ENCODE measurements at places on chromosomes 6 and 20.
A peak's percentile ranks its signal among the peaks of the same experiment; 100 is the strongest.

DNA sequence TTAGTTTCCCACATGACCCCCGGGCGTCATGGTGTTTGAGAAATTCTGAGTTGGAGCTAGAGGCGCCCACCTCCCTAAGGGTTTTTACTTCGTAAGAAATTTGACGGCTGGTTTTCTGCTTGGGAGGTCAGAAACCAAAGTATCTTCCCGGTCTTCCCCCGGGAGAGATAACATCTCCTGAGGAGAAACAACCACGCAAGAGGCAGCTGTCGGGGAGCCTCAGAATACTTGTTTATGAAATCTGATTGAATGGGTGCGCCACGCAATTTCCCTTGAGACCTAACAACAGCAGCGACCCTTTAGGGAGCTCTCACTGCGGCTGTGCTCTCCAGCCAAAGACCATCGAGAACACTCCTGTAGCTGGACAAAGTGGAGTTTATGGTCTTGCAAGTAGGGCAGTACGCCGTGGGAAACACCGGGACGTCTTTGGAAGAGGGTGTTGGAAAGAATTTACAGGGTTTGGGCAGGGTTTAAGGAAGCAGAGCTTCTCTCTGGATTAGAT lies 608 bp upstream of the EIF2S2 start:
- peak; percentile 60 for DNase-seq

DNA sequence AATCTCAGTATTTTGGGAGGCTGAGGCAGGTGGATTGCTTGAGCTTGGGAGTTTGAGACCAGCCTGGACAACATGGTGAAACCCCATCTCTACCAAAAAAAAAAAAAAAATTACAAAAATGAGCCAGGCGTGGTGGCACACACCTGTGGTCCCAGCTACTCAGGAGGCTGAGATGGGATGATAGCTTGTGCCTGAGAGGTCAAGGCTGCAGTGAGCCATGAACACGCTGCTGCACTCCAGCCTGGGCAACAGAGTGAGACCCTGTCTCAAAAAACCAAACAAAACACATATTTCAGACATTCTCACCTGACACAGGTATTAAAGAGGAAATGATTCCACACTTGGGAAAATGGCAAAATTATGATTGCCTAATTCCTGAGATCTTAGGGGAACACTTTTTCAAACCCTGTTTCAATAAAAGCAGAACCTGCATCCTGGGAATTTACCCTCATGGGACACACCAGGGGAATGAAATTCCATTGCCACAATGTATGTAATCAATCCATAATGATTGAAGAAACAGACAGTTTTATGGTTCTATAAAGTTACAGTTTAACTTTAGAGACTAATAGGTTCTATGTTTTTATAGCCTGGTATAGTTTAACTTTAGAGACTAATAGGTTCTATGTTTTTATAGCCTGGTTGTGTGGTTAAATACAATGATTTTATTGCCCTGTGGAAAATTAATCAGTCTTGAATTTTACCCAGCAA lies 29.6 kb upstream of the DNAAF9 start:
- DNase-seq: no peak

- no peak for DNase-seq
Measured at GRCh38 chr6:162917506-162917905, 189.7 kb downstream of the PACRG start.

DNA sequence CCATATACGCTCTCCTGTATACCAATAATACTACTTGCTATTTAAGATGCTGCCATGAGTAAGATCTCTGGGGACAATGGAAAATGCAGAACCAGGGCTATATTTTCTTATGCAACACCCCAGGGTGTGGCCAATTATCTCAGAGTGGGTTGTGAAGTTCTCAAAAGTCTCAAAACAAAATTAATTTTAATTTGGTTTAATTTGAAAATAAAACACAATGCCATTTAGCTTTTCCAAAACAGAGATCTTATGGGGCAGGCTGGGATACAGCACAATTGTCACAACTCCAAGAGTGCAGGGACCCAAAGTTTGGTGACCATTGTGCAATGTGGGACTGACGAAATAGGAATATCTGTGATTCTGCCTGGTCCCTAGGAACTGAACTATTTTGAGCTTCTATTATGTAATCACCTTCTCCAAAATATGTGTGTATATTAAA lies 43.1 kb downstream of the MBOAT1 start:
- no peak for DNase-seq

DNA sequence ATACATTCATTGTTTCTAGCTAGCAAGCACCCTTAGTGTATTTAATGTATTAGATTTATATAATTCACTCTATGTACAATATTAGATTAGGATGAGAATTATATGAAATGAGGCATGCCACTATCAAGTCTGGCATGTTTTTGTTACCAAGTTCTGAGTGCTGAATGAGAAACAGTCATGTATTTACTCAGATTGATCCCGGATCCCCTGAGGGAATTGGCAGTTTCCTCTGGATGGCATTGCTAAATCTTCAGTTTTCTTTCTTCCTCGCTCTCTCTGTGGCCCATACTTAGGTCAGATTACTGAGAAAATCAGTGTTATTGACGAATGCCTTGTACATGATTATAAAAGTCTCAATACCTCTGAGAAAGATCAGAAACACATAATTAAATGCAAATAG lies 66.6 kb downstream of the CDKAL1 start:
- no peak for DNase-seq

DNA sequence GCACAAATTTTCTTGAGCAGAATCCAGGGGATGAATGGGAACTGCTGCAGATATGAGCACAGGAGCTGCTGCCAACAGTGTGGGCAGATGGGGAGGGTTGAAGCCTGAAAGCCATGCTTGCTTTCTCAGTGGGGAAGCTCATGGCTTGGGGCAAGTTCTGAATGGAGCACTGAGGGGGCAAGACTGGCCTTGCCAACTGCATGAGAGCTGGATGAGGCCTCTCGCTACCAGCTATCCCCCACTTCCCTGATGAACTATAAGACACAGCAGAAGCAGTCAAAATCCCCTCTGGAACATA lies 28.3 kb downstream of the TREM1 start:
- DNase-seq: no peak
